Renal pelvis (tissue), 12 donors: ENCODE measurements at places on chromosomes 1 and 21. TPM values are rescaled to one million over a fixed set of nuclear protein-coding genes. Genes with fewer than 3 reads are reported as not detected.

DNA sequence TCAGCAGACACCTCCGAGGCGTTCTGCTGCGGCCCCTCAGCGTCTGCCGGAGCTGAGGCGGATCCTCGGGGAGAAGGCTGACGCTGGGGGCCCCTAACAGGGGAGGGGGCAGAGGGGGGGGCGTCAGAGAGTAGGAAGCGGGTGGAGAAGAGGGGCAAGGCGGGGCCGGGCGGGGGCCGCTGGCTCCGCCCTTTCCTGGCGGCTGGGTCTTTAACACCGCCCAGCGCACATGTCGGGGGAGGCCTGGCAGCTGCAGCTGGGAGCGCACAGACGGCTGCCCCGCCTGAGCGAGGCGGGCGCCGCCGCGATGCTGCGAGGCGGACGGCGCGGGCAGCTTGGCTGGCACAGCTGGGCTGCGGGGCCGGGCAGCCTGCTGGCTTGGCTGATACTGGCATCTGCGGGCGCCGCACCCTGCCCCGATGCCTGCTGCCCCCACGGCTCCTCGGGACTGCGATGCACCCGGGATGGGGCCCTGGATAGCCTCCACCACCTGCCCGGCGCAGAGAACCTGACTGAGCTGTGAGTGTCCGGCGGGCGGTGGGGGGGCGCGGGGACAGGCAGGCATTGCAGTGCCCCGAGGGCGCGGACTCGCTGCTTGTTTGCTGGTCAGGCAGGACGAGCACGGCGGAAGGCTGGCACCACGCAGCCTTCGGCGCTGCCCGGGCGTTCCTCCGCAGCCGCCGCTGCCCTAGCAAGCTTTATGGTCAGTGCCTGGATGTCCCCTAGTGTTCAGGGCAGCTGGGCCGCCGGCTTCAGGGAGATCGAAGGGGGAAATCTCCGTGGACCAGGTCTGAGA lies at the start of gene NTRK1:
TSS of gene NTRK1 (plus strand) at position 238 of the 796 bp plus-strand sequence. CDS start at position 308, 70 bp downstream.
- DNase-seq = peak; percentile 45

DNA sequence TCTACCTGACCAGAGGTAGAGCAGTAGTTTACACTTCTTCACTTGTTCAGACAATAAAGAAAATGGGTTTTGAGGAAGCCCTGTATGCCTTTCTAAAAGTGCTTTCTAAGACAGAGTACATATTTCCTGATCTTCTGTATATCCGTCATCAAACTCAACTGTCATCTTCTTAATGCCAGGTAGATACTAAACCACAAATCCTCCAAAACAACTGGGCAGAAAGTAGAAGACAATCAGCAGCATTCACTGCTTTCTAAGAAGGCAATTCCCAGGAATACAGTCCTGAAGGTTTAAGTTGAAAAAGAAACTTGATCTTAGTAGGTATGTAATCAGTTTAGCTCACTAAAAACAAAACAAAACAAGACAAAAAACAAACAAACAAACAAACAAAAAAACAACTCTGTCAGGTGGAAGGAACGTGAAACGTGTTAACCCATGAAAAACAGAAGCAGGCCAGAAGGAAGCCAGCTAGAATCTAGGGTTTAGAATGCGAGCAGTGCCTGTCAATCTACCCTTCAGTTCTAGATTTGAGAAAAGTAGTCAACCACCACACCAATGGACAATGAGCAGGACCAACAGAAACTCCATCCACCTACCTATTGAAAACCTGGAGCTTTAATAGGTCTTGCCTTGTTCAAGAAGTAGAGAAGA lies 59.2 kb downstream of the LEPR start:
- no peak for DNase-seq

DNA sequence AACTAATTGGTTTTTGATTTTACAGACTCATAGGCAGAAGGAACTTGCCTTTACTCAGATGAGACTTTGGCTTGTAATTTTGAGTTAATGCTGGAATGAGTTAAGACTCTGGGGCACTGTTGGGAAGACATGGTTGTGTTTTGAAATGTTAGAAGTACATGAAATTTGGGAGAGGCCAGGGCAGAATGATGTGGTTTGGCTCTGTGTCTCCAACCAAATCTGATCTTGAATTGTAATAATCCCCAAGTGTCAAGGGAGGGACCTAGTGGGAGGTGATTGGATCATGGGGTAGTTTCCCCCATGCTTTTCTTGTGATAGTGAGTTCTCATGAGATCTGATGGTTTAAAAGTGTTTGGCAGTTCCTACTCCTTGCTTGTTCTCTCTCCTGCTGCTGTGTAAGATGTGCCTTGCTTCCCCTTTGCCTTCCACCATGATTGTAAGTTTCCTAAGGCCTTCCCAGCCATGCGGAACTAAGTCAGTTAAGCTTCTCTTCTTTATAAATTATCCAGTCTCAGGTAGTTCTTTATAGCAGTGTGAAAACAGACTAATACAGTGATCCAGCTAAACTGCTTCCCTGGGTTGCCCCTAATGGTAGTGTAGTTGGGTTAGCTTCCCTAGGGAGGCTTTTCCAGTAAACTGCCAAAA lies 10.2 kb downstream of the CPT2 start:
- no peak for DNase-seq

Gene MUTYH
- polyA plus RNA-seq = 28.2 TPM

- no peak for DNase-seq
Observed at GRCh38 chr1:216034506-216034905, 388.7 kb downstream of the USH2A start.

DNA sequence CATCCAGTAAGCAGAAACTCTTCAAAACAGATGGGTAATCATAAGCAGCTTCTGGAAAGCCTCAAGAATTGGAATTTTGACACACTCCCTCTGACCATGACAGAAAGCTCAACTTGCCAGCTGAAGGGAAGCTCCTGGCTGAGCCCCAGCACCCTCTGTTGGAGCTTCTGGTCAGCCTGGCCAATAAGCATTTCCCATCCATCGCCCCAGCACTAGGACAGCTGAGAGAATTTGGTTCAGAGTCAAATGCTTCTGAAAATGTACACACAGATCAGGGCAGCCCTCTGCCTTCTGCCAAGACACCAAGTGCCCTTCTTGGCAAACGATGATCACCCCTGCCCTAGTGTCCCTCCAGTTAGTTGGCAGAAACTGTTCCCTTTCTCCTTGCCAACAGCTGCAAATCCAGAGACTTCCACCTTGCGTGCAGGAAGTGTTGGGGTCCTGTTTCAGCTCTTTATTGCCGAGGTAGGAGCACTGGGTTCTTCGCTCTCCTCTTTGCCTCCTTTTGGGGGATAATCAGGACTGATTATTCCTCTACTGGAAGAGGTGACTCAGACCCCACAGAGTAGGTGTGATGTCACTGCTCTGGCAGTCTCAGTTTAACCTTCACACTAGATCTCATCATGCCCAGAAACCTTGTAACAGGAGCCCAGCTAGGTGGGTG lies 11.9 kb downstream of the PIGV start:
- DNase-seq = no peak

Gene TCEA3
- polyA plus RNA-seq = 51.8 TPM

Gene MTFR1L
- 86.2 TPM for polyA plus RNA-seq

Gene SPOCD1
- polyA plus RNA-seq = 0.44 TPM

Gene CDA
- 6.3 TPM for polyA plus RNA-seq

DNA sequence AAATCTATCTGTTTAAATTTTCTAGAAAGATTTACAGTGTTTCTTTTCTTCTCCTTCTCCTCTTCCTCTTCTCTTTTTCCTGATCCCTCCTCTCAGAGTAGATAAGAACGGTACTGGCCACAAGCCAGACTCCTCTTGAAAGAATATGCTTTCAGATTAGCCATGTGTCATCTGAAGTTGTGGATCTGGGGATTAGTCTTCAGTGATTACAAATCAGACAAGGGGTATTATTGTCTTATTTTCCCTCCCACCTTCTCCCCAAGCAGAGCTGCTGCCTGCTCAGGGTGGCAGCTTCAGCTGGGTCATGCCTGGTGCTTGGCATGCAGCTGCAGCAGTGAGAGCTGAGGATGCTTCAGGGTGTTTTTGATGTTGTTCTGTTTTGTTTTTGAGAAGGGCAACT lies 42.7 kb downstream of the SGIP1 start:
- DNase-seq = no peak

Gene CELSR2
- polyA plus RNA-seq = 35.7 TPM

- DNase-seq = no peak
Observed at GRCh38 chr21:44654576-44655175, at the start of gene KRTAP12-4. TSS of gene KRTAP12-4 (minus strand) at chr21:44654659. CDS start at chr21:44654614, 45 bp downstream.

- no peak for DNase-seq
Observed at GRCh38 chr1:15540186-15540585, 13.5 kb downstream of the DNAJC16 start.
